ENCODE measurements at places on chromosomes 6 and 20.

GRCh38 chr6:47352966-47353365 is 43.3 kb upstream of the TNFRSF21 start:
- DNase-seq, result no peak

GRCh38 chr6:111686249-111686931 is 80.7 kb upstream of the TRAF3IP2 start:
- no peak for DNase-seq

- DNase-seq, result no peak
Measured at GRCh38 chr20:38008233-38008944, 24.9 kb downstream of the TTI1 start.

DNA sequence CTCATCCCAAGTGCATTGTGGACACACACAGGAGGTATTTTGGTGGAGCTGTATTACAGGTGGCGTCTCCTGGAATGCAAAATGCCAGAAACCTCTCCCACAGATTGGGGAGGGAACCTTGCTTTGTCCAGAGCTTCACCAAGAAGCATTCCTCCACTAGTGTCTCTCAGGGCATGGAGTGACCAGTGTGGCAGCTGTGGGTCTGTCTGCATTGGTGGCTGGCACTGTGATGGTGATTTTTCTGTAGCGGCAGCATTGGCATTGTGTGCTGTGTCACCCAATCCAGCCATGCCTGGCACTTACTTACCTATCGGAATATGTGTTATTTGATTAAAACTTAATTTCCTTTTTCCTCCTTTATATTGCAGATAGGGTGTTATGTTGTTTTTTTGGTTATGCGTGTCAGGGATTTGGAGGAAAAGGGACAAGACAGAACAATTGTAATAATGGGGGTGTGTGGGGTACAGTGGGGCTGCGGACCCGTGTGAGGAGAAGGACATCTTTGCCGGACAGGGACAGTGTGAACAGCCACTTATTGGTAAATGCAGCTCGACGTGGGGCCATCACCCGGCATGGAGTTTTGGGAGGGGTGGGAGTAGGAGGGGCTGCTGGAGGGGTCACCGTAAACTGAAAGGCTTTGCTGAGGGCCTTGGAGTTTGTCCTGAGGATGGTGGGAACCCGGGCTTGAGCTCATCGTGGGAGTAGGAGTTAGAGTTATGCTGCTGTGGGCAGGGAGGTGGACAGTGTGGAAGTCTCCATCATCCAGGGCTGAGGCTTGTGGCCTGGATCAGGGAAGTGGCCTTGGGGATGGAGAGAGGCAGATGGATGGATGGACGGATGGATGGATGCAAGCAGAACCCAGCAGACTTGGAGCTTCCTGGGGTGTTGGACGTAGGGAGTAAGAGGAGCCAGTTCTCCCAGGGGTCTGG is 105.0 kb downstream of the SYCP2 start:
- DNase-seq, result no peak

DNA sequence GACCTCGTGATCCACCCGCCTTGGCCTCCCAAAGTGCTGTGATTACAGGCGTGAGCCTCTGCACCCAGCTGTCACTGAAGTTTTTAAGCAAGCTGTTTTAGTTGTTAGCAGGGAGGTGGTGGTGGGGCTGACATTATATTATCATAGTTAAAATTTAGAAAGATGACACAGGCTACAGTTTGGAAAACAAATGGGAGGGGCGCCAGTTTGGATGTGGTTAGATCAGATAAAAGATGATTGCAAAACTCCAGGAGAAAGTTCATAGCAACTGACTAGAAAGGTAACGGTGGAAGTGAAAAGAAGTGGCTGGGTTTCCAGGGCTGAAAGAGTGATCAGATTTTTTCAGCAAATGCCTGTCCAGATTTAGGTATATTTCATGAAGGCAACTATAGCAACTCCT is 311.9 kb upstream of the CITED2 start:
- no peak for DNase-seq

GRCh38 chr20:8974009-8974708 is 94.7 kb upstream of the PLCB4 start:
- DNase-seq, result no peak

- DNase-seq, result no peak
Measured at GRCh38 chr20:19552221-19553180, 205.6 kb upstream of the RIN2 start.

DNA sequence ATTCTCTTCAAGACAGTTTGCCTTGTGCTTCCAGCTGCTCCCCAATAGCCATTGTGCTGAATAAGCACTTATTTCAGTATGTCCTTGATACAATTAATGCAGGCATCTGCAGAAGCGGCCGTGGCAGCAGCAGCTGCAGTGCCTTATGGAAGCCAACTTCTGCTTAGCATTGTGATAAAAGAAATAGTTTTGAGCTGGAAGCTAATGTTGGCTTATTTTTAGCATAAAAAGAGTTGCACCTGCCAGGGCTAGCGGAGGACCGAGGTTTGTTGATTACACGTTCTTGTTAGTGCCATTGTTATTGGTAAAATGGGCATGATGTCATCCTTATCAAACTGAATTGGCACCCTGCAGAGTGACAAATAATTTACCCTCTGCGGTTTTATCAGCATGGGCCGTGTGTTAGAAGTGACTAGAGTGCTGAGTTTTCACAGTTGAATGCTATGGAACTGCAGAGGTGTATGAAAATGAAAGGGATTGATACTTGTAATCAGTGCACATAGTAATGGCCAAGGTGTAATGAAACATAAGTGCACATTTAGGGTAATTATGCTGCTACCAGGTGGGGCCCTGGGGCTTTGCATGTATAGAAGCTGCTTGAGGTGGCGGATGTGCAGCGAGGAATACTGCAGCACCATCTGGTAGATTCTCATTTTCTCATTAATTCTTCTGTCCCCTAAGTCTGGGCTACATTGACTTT is 334.3 kb downstream of the CDKAL1 start:
- no peak for DNase-seq

DNA sequence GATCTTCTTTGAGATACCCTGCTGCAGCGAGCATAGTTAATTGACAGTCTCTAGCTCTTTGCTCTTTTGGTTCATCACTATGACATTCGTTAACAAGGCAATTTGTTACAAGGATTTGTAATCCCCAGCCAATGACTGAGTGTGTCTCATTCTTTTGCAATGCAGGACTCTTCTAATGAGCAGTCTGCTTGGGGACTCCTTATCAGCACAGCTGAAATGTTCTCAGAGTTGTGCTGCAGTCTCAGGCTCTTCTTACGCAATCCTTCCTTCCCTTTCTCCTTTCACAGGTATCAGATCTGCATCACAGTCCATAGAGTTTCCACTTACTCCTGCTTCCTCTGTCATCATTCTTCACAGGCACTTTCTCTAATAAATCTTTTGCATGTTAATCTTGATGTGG is 161.2 kb upstream of the OGFRL1 start:
- DNase-seq, result no peak

GRCh38 chr20:14664101-14664500 is 326.7 kb upstream of the FLRT3 start:
- no peak for DNase-seq

- DNase-seq, result no peak
Measured at GRCh38 chr6:168118935-168119334, 39.9 kb upstream of the FRMD1 start.

DNA sequence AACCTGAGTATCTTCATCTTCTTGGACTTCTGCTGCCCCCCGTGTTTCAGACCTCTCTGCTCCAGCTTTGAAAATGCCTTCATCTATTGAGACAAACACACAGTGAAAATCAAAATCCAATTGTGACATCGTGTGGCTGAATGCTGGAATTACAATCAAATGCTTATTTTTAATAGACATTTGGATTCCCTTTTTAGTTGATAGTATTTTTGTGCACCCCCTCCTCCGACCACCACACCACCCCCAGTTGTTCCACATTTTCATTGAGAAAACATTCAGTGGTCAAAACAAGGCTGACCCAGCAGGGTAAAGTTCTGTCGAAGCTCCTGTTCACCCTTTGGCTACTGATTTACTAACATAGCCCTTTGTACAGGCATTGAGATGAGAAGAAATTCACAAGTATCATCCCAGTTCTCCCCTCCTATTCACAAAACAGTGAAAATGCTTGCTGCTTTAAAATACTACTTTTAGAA is 79.0 kb downstream of the NRSN1 start:
- DNase-seq, result no peak

- DNase-seq, result no peak
Measured at GRCh38 chr20:2593756-2594155, 57.4 kb downstream of the TMC2 start.

- DNase-seq, result no peak
Measured at GRCh38 chr6:142417331-142417750, 115.5 kb downstream of the ADGRG6 start.

DNA sequence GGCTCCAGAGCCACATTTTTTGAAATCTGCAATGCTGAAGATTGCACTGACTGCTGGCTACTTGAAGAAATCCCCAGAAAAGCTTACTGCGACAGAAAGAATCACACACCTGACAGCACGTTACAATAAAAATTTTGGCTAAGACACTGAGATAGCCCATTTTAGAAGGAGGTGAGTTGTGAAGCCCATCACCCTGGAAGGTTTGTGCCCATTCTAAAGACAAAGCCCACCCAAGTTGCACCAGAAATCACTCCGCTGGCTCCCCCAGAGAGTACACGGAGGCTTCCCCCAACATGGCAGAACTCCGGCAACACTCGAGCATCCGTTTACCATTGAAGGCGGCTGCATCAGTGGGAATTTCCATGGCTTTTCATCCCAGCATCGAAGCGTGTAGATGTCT is 29.4 kb downstream of the LPA start:
- no peak for DNase-seq

DNA sequence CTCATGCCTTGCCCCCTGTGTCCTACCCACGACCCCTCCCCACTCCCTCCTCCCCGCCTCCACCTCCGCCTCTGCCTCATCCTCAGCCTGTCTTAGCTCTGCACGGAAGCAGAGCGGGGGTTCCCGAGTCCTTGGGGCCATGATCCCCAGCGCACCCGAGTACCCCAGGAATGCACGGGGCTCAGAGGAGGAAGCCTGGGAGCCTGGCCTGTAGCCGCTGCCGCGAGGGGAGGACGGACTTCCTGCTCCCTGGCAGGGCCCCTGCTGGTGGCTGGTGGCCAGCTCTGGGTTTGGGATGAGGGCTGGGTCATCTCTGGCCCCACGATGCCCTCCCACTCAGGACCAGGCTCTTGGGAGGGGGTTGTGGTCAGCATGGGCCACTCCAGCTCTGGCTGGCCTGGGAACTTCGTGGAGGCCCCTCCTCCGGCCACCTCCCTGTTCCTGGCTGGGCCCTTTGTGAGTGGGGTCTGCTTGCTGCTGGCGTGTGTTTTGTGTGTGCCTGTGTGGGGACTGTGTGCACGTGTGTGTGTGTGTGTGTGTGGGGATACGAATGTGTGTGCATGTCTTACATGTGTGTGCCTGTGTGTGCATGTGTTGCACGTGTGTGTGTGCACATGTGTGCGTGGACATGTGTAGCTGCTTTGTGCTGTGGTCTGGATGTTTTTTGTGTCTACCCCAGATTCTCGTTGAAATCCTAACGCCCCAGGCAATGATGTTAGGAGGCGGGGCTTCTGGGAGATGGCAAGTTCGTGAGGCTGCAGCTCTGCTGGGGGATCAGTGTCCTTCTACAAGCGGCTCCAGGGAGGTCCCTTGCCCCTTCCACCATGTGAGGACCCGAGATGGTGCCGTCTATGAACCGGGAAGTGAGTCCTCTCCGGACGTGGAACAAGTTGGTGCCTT is 1.3 kb upstream of the RBBP8NL start:
- no peak for DNase-seq

DNA sequence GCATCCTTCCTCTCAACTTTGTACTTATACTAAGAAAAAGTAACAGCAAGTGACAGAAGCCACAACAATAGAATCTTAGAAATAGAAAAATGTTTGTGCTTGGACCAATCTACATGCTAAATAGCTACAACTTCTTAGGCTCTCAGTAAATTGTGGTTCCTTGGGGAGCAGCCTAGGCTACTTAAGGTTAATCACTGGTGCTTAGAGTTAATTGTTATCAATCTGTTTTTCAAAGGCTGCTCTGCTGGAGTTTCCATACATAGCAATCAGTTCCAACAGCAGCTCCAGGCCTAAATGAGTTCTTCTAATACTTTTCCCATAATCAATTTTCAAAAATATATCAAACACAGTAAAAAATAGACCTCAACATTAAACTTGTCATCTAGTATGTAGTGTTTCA is 571.4 kb downstream of the EPHA7 start:
- no peak for DNase-seq

DNA sequence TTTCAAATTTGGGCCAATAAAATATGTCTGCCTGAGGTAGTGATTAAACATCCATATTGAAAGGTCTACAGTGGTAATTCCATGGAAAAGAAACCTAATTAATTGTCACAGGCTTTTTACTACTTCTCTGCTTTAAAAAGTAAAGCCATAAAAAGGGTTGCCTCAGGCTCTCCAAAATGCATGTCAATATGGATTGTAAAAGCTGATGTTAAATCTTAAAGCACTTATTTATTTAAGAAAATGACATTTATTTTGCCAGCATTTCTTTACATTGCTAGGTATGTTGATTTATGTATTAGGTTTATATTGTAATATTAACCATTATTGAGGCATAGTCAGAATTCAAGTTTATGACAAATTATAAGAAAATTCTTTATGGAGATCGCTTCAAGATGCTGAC is 133.2 kb downstream of the OPN5 start:
- DNase-seq, result no peak

DNA sequence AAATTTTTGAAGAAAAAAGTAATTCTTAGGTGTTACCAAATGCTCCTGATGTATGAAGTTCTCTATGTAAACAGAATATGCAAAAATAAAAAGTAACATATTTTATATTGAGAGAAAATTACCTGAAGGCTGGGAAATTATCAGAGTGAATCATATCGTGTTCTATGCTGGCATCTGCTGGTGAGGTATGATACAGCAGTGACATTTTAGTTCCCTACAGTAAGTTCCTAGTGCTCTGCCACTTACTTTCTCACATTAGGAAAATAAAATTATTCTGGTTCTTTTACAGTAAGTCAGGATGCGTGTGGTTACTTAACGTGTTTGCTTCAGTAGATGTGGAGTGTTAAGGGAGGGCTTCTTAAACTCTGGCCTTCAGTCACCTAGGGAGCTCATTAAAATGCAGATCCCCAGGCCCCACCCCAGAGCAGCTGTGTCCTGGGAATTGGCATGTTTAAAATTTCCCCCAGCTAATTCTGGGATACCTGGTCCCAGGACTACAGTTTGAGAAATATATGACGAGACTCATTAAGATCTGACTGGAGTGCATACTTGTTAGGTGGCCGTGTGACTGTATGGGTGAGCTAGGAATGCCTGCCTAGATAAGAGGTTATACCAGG is 3.2 kb downstream of the ACTR5 start:
- peak; percentile 3 for DNase-seq

GRCh38 chr20:57841297-57841866 is 131.6 kb upstream of the PMEPA1 start:
- DNase-seq, result no peak

GRCh38 chr6:166411721-166412151 is 29.0 kb upstream of the MPC1 start:
- no peak for DNase-seq

GRCh38 chr6:133399426-133399825 is 158.3 kb downstream of the EYA4 start:
- no peak for DNase-seq

GRCh38 chr20:62916703-62917476 is 9.4 kb downstream of the DIDO1 start:
- DNase-seq, result no peak

GRCh38 chr20:44601801-44602204 is 19.4 kb downstream of the PKIG start:
- DNase-seq, result no peak

- DNase-seq, result no peak
Measured at GRCh38 chr6:75113446-75113845, 92.4 kb downstream of the COL12A1 start.

- DNase-seq, result no peak
Measured at GRCh38 chr6:116004841-116005815, 55.6 kb downstream of the FRK start.

Measured in stimulated activated CD4-positive, alpha-beta T cell treated with anti-CD3 and anti-CD28 coated beads, Interleukin-12 subunit alpha, Interleukin-12 subunit beta, amount 100 ng/mL, for 4 hours (primary cell).